NK-92 treated with Interleukin-12 subunit alpha and Interleukin-12 subunit beta, amount 100 ng/mL, for 24 hours (cell line): ENCODE measurements at places on chromosomes 12 and 14.

DNA sequence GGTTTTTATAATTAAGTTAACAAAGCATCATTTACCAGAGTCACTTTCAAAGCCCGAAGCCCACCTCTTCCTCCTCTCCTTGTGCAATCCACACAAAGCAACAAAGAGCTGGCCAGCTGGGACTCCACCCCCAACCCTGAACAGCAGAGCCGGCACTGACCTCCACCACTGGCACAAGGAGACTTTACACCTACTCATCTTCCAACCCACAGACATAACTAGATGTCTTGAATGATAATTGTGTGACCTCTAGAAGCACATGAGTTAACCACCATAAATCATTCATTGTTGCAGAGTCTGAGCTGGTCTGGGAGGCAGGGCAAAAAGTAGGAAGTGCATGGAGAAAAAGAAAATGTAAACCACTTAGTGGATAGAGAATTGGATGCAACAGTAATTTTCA, 72.2 kb downstream of the ST8SIA1 start:
- DNase-seq: no peak

DNA sequence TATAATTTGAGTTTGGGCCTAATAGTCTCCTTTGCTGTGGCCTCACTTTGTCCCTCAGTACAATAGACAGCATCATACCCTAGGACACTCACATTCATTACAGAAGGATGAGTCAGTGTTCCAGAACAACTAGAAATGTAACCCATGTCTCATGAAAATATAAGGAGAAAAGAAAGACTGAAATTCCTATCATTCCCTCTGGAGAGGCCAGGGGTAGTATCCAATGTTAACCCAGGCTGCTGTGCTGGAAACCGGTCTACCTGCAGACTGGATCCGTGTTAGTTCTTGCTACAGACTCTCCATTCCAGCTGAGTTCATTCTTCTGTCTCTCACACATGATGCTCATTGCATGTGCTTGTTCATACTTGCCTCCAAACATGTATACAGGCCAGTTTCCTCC, 75.8 kb upstream of the HOXC13 start:
- no peak for DNase-seq

DNA sequence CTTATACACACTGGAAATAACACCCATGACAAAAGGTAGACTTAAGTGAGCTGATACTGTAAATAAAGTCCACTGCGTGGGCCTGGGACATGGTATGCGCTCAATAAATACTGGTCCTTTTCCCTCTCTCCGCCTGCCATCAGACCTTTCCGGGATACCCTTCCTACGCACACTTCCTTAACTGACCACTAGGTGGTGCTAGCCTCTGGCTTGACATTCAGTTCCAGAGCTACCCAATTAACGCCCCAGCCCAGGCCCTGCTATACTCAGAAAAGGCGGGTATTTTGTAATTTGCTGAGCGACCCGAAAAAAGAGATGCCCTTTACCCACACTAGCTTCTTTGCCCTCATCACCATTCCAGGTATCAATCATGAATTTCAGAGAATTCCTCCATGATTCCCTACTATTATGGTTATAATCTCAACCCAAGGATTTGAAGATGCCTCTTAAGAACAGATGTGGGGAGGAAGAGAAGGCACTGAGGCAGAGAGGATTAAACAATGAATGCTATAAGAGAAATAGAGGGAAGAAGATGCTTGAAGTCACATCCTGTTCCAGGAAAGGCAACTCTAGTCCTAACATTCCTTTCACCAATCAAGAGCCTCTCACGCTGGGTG, 3.9 kb upstream of the LRP1 start:
- peak; percentile 33 for DNase-seq

- no peak for DNase-seq
Observed at GRCh38 chr12:30197392-30198057, 413.8 kb upstream of the TMTC1 start.

GRCh38 chr12:593396-594270, 69.6 kb downstream of the NINJ2 start:
- DNase-seq: no peak

DNA sequence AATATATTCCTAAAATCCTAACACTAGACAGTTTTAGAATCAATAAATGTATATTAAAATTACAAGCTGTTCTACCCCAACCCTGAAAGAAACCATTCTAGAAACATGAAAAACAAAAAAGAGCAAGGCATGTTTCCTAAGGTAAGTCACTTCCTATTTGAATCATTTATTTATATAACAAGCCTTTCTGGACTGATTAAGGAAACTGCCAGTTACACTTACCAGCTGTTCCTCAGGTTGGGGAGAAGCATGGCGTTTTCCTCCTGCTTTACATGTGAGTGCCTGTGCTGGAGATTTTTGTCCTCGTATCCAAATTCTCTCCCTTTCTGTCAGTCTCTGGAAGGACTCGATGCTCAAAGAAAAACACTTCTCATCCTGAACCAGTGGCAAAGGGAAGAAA, 183.3 kb downstream of the EFCAB11 start:
- no peak for DNase-seq

DNA sequence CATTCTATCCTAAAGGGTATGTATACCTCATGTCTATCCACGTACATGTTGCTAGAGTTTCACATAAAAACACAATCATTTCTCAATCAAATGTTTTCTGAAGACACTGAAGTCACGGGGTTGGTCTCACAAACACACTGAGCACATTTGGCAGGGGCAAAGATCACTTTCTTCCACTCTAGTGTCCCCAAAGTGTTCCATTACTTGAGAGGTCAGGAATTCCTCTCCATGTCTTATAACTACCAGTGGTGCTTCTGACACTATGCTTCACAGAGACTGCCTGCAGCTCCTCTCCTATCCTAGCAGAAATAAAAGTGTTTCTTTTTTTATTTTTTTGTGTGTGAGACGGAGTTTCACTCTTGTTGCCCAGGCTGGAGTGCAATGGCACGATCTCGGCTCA, 19.1 kb downstream of the ZFYVE1 start:
- no peak for DNase-seq

DNA sequence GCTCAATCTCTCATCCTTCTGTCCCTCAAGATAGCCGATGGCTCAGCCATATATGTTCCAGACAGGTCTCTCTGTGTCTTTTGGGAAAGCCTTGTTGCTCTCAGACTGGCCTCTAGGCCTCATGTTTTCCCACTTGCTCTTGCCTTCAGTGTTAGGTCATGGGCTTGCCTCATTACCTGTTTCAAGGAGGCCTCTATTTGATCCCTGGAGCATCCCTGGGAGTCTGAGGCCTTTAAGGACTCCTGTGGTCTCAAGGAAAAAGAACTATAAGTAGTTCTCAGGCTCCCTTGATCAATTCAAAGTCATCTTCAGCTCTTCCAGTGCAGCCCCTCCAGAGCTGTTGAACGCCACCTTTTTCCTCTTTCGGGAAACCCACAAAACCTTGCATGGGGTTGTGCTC, 47.9 kb downstream of the NTF3 start:
- no peak for DNase-seq

- no peak for DNase-seq
Observed at GRCh38 chr12:2335513-2335912, 282.7 kb downstream of the CACNA1C start.

DNA sequence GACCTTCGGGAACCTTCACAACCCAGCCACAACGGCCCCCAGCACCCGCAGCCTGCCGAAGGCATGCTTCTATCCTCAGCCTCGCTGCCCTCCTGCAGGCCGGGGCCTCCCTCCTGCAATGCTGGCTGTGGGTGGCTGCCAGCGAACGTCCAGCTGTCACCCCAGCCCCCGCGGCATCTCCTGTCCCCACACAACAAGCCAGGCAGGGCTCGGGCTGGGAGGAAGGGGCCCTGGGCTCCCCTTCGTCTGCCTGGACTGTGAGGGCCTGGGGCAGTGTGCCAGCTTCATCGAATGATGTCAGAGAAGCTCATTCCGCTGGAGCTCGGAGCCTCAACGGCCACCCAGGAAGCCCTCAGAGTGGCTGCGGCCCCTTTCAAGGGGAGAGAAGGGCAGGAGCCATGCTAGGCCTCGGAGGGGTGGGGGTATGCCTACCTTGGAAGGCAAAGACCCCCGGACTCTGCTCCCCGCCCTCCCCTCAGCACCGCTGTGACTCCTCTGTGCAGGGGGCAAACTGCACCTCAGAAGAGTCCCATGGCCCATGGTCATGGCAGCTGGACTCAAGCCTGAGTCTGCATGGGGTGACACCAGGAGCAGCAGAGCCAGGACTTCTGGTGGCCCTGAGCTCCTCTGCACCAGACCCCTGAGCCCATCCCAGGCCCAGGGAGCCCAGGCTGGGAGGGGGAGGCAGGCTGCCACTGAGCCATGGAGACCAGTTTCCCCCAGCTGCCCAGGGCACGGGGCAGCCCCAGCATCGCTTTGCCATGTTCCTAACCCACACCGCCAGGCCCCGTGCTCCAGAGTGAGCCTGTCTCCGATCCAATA, 24.7 kb upstream of the C14orf180 start:
- no peak for DNase-seq

GRCh38 chr12:27772328-27773049, 7.5 kb upstream of the KLHL42 start:
- DNase-seq: no peak

DNA sequence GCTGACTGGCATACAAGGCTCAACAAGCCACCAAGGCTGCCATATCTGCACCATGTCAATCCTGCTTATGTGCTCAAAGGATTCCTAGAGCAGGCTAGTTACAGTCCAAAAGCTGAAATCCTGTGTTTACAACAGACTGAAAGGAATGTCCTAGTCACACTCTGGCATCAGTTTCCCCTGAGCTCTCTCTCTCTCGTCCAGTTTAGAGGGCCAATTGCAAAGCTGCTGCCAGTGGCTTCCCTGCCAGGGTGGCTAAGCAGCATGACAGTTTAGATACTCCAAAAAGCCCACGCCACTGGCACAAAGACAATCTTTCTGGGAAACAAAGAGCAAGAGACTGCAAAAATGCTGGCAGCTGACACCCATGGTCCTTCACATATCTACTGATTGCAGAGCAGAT, 392.1 kb downstream of the RPS29 start:
- no peak for DNase-seq

DNA sequence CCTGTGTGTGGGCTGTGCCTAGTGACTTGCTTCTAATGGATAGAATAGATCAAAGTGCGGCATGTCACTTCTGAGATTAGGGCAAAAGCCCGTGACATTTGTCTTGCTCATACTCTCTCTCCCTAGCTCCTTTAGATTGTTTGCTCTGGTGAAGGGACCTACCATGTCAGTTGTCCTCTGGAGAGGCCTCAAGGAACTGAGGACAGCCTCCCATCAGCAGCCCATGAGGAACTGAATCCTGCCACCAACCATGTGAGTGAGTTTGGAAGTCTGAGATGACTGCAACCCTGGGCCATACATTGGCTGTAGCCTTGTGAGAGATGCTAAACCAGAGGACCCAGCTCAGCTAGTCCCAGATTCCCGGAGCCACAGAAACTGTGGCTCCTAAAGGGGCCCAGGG, 101.6 kb upstream of the ESRRB start:
- no peak for DNase-seq

DNA sequence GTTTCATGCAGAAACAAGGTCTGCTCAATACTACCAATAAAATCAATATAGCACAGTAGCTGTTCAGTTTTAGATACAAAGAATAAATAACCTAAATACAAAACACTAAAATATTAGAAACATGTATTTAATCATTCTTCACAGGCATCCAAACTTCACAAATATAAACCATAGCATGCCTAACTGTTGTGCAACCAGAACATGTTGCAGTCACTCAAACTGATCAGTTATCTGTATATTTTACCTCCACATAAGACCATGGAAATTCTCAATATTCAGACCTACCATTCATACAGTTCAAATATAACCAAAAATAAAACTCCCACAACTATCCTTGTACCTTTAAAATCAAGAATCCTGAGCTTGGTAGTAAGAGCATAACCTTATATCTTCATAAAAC, 83.1 kb upstream of the PAWR start:
- DNase-seq: no peak

GRCh38 chr14:67141146-67141900, 47.9 kb upstream of the GARIN2 start:
- DNase-seq: no peak

DNA sequence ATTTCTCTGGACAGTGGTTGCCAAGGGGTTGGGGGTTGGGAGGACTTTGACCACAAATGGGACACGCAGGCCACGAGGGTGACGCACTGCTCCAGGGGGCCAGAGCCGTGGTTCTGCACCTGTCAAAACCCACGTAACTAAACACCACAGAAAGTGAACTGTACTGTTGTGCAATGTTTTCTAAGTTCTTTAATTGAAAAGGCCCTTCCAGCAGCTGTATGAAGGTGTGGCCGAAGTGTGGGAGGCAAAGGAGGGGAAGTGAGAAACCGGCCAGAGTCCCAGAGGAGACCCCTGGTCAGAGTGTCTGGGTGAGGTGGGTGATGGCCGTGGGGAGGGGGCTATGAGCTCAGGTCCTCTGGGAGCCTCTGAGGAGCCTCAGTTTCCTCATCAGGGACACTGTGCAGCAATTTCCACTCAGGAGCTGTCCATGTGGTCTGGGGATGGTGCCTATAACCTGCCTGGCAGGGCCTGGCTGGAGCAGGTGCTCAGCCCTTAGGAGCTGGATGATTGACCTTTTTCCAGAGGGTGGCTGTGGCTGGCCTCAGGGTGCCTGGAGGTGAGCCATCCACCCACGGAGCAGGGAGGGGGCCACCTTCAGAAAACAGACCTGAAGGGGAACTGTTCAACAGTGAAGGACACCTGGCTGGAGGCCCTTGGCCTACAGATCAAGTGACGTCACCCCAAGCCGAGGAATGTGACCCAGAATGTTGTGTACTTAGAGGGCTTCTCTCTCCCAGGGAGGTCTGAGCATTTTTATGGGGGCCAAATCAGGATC, 9.8 kb upstream of the BDKRB2 start:
- no peak for DNase-seq

GRCh38 chr12:103244596-103244995, 251.2 kb downstream of the C12orf42 start:
- DNase-seq: no peak

GRCh38 chr12:29961231-29961630, 177.5 kb upstream of the TMTC1 start:
- no peak for DNase-seq

- no peak for DNase-seq
Observed at GRCh38 chr12:51351913-51352532, 5.5 kb upstream of the CELA1 start.

GRCh38 chr12:49261721-49262120, 3.2 kb upstream of the TUBA1C start:
- DNase-seq: no peak
